T-cell (primary cell): ENCODE measurements at places on chromosomes 1 and 21.

DNA sequence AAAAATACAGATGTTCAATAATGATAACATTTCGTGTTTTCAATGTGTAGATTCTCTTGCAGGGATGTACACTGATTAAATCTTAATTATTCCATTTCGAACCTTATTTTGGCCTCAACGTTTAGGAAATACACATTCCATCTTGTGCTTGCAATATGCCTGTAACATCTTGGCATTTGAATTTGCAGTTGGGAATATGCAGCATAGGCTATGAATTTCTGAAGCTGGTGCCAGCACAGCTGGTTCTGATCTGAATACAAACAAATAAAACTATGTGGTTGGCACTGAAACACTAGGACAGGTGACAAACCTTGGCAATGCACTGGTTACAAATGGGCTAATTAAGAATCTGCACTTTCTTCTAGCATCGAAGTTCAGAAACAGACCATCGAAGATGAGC, 108.4 kb downstream of the ERG start:
- DNase-seq, result no peak

DNA sequence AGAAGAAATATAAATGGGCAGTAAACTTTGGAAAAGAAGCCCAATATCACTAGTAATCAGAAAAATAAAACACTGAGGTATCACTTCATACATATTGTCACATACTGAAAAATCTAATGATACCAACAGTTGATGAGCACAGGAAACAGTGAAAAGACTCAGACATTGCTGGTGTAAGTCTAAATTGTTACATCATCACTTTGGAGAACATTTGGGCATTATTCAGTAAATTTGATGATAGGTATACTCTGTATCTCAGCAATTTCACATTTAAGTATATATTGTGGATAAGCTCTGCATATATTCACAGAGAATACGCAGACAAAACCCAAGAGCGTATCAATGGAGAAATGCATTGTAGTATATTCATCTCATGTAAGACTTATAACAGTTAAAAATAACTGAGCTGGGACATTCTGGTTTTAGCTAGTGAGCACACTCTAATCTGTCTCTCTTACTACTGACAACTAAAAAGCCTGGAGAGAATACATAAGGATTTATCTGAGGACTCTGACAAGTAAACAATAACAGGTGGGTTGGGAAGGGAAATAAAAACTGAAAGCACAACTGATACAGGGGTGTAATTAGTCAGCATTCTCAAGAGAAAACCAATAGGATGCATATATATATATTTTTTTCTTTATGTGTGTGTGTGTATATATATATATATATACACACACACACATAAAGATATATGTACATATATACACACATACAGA, 212.7 kb upstream of the JUN start:
- no peak for DNase-seq

DNA sequence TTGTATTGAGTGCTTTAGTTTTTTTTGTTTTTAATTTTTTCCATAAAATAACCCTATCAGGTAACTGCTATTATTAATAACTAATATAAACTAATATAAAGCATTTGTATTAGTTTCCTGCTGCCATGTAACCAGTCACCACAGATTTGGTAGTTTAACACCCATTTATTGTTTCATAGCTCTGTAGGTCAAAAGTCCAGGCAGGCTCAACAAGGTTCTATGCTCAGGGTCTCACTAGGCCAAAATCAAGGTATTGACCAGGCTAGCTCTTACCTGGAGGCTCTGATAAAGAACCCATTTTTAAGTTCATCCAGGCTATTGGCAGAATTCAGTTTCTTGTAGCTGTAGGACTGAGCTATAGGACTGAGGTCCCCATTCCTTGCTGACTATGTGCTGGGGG, 189.4 kb downstream of the DAB1 start:
- no peak for DNase-seq

DNA sequence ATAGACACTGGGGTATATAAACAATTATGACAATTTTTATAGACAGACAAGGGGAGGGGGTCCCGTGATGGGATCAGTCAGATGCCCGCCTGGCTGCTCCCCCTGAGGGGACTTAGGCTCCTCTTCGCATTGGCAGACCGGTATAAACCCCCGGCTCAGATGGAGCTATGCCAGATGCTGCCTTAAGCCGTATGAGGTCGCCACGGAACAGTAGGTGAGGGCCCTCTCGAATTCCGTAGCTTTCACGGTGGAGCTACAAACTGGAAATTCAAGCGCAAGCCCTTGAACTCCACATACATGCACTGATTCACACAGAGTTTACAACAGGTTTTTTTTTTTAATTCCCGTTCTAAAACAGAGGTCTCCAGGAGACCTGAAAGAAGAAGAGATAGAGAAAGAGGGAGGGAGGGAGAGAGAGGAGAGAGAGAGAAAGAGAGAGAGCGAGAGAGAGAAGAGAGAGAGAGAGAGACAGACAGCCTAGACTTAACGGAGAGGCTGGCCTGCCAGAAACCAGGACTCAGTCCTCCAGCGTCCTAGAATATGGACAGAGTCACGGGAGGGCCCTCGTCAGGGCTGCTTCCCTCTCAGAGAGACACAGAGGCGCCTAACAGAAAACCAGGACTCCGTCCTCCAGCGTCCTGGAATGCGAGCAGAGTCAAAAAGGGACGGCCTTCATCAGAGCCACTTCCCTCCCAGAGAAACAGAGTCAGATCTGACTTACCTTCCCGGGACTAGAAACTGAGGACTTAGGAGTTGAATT, 24.4 kb upstream of the TMEM54 start:
- no peak for DNase-seq

- no peak for DNase-seq
Measured at GRCh38 chr1:240139511-240139910, 47.8 kb downstream of the FMN2 start.

DNA sequence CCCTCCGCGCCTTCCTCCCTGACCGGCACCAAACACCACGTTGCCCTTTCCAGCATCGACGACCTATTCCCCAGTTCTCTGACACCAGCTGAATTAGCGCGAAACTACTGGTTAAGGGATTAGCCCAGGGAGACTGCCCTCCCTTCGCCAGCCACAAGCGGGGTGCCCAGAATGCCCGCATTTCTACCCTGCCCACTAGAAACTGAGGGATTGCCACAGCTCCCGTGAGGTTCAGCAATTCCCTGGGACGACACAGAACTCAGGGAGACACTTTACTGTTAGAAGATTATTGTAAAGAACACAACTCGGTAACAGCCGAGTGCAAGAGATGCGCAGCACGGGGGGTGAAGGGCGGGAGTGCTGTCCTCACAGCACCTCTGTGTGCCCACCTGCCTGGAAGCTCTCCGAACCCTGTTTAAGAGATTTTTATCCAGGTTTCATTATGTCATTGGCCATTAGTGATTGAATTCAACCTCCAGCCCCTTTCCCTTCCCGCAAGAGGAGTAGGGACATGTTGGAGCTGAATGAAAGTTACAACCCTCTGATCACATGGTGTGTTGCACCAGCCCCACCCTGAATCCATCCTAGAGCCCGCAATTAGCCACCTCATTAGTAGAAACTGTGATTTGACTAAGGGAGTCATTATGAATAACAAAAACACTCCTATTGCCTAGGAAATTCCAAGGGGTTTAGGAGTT, 15.8 kb upstream of the RIPPLY3 start:
- no peak for DNase-seq
